GM19239 (cell line): ENCODE measurements at places on chromosomes 2 and 18.

DNA sequence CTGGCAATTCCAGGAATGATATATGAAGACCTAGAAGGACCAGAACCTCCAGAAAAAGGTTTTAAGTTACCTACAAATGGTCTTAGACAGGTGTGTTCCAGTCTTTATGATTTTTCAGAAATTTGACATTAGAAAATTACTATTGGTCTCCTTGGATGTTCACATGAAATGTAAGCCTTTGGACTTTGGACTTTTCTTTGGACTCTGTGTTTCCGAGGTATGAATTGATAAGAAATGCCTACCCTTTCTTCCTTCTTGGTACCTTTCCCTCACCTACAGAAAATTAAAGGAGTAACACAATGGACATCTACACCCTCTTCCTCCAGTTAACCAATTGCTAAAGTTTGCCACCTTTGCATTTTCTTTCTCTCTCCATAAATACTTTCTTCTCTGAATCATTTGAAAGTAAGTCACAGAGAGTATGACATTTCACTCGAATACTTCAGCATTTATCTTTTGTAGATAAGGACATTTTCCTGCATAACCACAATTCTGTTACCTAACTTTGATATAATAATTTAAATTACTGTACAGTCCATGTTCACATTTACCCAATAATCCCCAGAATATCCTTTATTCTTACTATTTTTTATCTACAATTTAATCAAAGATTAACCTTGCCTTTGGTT, 26.2 kb downstream of the CEP192 start:
- DNase-seq, result no peak

DNA sequence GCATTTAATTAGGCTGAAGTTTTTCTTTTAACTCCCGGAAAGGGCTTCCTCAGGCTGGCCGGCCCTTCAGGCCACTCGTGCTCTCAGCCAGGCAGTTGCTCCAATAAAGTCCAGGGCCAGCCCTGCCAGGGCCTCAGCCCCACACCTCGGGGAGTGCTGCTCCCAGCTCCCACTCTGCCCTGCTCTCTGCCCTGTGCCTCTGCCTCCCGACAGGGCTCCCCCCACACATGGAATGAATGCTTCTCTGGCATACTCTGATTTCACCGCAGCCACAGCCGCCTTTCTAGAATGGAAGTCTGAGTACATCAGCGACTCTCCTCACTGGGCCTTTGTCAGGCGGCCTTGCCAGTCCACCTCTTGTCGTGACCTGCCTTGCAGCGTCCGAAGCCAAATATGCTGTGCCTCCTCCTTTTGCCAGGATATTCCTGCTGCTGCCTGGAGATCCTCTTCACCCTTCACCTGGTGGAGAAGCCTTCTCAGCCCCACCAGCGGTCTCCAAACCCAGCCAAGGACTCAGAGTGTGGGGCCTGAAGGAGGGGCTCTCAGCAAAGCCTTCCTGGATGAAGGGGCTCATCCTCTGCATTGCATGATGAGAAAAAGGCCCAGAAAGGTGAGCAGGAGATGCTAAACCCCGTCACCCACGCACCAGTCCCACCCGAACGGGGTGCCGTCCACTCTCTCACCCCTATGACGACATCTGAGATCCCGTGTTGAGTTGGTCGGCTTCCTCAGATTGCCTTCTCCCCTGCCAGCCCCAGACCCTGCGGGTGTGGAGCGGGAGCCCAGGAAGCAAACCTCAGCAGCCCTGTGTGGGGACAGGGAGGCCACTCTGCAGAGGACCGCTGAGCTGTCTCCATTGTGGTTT, 472.7 kb upstream of the HS6ST1 start:
- no peak for DNase-seq

DNA sequence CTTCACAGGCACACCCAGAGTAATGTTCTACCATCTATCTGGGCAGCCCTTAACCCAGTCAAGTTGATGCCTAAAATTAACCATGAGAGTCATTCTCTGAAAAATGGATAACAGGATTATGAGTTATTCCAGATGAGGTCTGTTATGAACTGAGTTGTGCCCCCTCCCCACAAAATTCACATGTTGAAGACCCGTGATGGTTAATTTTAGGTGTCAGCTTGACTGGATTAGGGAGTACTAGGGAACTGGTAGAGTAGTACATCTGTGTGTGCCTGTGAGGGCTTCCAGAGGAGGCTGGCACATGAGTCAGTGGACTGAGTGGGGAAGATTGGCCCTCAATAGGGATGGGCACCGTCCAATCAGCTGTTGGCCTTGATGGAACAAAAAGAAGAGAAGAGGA, 110.4 kb upstream of the MYCN start:
- DNase-seq, result no peak

- no peak for DNase-seq
Observed at GRCh38 chr2:157170299-157170698, 87.2 kb upstream of the GALNT5 start.

GRCh38 chr2:2743164-2743571, 412.1 kb upstream of the MYT1L start:
- no peak for DNase-seq

GRCh38 chr2:25543939-25544338, 129.4 kb downstream of the DTNB start:
- DNase-seq, result no peak

DNA sequence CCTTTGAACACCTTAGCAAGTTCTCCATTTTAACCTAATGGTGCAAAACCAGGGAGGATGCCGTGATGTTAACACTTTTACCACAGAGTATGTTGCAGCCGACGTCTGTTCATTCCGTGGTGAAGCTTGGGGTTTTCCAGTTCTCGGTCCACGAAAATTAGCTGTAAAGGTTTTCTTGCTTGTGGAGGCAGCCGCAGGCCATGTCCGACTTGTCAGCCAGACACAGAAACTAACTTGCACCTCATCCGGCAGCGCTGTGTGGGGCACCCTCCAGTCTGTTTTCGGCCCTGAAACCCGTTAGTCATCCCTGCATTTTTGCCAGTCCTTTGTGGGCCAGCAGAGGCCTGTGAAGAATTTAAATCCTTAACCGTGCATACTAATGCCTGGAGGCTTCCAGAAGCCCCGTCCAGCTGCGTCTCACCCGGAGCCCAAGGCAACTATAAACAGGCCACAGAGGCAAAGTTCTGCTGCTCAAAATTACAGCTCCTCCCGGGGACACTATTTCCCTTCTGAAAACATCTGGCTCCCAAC, 70.6 kb downstream of the SH3YL1 start:
- no peak for DNase-seq

- no peak for DNase-seq
Observed at GRCh38 chr2:210267698-210268097, 42.5 kb upstream of the ACADL start.

- no peak for DNase-seq
Observed at GRCh38 chr18:5512176-5512575, 31.6 kb downstream of the EPB41L3 start.

- no peak for DNase-seq
Observed at GRCh38 chr2:32812316-32812715, 134.4 kb upstream of the LTBP1 start.

GRCh38 chr2:31014516-31014915, 123.7 kb downstream of the GALNT14 start:
- no peak for DNase-seq

DNA sequence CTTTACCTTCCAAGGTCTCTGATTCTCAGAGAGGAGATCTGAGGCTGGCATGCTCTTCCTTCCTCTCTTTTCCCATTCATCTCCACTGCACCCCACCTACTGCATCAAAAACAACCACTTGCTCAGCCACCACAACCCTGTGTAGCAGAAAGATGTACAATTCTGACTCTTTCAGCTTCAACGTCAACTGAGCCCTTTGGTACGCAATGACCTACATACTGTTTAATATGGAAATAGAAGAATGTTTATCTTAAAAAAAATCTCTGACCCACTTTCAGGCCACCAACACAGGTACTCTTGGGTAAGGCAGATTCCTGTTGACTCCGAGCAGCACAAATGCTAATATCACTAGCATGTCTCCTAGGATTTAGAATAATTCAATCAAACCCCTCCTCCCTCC, 76.2 kb upstream of the AFF3 start:
- DNase-seq, result no peak

DNA sequence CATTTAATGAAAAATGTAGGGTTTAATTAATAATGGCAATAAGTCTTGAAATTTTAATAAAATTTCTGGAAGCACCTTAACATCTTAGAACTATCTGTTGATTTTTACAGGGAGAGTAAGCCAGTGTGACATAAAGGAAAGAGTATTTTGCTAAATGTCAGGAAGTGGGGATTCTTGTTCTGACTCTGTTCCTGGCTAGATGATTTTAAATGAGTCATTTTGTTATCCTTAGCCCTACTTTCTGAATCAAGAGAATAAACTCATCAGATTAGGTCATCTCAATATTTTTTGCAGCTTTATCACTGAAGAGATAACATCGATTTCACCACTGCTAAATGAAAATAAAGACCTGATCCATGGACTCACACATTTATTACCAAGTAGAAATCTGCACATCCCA, 377.5 kb upstream of the CYRIA start:
- no peak for DNase-seq

DNA sequence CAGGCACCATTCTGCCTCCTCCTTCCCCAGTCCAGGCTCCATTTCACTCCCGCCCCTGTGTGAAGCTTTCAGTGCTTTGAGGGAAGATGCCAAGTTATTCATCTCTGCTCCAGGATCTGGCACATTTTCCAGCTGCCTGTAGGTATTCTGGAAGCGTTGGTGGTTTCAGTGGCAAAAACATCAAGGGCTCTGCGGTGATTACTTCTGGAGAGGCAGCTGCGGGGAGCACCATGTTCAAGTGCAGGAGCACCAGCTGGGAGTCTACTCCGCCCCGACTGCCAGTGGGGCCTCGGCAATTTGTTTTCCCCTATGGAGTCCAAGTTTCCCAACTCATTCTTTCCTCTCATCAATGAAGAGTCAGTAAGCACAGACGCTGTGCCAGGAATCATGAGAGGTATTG, 211.7 kb downstream of the CLIP4 start:
- no peak for DNase-seq

DNA sequence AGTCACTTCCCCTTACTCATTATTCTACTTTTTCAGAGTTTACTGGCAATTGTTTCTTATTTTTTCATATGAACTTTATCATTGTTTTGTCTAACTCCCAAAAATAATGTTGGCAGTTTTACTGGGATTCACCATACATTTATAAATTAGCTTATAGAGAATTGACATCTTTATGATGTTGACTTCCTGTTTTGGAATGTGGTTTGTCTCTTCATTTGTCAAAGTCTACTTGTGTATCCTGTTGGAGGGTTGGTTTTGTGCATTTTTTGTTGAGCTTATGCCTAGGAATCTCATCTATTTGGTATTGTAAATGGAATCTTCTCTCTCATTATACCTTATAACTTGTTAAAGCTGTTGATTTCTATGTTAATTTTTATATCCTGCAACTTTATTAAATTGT, 16.4 kb downstream of the EPC2 start:
- no peak for DNase-seq

GRCh38 chr2:127702395-127703009, 1.2 kb downstream of the SFT2D3 start:
- no peak for DNase-seq

DNA sequence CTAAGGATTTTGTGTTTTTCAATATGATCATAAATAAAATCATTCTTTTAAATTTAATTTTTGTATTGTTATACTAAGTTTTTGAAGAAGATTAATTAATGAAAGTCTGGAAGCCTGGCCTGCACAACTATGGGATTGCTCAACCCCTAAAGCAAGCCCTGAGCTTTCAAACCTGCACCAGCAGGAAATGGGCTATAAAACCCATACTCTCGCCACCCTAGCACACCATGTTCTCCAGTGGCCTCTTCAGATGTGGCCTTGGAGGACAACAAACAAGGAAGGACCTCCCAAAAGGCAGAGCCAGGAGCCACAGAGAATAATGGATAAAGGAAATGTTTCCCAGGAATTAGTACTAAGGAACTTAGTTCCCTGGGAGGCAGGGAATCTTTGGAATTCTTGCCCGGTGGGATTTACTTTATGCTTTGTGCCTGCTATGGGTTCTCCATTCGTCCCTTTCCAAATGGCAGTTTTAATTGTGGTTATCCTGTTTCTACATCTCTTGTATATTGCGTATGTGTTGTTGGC, 212.5 kb downstream of the ZFP36L2 start:
- DNase-seq, result no peak

DNA sequence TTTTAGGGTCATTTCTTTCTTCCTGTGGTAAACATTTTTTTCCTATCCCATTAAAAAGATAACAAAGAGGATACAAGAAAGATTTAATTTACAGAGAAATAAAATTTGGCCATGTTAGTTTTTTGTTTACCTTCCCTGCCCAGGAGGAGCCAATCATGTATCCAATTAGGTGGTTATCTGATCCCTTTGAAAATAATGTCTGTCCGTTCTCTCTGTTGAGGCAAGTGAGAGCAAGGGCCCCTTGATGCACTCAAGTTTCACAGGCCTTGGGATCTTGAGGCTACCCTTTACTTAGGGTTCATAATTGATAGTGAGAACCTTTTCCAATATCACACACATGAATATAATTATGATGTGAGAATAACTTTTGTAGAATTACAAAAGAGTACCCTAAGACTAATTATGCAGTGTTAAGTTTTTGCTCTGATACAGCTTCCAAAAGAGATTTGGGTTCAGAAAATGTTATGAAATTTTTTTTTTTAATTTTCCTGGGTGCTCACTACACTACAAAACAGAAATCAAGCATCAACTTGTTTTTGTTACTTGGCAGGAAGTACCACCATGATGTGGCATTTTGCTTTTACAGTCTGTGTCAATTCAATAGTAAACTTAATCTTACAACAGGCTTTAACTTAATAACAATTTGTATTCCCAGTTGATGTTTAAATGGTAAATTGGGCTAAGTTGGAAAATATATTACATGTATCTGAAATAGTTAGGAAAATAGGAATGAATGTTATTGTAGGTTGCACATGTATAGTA, 42.0 kb downstream of the AFTPH start:
- no peak for DNase-seq

GRCh38 chr2:73128841-73129535, 16.2 kb upstream of the RAB11FIP5 start:
- DNase-seq, result no peak

DNA sequence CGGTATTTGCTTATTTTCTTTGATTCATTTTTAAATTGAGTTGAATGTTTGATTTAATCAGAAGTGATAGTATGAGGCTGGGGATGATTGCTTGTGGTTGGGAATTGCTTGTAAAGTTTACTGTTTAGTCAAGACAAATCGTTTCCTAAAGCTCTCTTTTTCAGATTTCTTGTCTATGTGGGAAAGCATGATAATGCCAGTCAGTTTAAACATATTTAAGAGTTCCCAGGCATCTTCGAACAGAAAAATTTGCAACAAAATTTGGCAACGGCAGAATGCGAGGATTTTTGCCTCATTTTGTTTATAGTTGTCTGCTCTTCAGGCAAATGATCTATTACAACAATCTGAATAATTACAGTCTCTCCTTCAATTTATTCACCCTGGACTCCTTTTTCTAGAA, 22.5 kb downstream of the EPAS1 start:
- no peak for DNase-seq

DNA sequence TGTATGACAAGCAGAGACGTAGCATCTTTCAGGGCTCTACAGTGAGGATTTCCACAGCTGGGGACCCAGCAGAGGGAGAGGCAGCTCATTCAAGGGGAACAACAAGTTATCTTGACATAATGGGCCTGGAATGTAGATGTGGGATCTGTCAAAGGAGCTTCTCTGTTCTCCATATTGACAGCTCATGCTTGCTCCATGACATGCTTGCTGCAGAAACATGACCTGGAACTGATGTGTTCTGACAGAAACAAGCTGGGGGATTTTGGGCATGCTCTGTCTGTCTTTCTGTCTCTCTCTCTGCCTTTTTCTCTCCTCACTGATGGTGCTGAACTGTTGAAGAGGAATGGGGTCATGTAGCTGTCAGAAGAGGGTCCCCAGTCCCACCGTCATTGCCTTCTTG, 79.6 kb downstream of the MMADHC start:
- DNase-seq, result no peak

GRCh38 chr2:189425676-189426075, 15.6 kb upstream of the WDR75 start:
- no peak for DNase-seq
